ENCODE measurements at places on chromosomes 7 and 10.

- no peak for DNase-seq
Observed at GRCh38 chr10:115118346-115118745, 25.2 kb downstream of the ATRNL1 start.

DNA sequence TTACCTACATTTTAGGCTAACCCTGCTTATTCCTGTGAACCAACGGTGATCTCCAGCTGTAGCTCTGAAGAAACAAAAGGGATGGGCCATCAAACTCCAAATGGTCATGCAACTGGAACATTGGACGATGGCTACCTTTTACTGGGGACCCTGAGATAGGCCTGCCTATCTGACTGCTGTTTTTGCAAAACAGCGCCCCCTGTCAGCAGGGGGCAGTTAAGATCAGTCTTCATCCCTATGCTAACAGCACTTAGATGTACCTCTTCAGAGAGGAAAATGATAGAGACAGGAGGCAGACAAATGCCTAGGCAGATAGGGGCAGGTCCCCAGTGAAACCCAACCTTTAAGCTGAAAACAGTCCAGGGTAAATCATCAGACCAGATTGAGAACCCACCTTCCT lies 1085.4 kb upstream of the SORCS1 start:
- DNase-seq, result no peak

GRCh38 chr7:41706228-41706930 lies 3.5 kb upstream of the INHBA start:
- DNase-seq, result no peak

DNA sequence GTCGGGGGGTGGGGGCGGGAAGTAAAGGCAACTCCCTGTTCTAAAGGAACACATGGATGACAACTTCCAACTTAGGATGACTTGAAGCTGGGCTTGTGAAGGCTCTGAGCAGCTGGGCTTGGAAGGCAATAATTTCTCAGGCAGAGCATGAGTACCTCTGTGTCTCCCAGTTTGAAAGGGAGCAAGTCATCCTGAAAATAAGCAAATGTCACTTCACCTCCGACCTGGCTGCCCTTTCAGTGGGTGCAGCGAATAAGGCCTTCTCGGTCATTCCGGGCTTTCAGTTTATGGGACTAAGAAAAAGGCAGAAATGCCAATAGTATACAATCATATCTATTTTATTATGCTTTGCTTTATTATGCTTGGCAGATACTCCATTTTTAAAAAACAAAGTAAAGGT lies 15.3 kb upstream of the ADAMTS14 start:
- no peak for DNase-seq

DNA sequence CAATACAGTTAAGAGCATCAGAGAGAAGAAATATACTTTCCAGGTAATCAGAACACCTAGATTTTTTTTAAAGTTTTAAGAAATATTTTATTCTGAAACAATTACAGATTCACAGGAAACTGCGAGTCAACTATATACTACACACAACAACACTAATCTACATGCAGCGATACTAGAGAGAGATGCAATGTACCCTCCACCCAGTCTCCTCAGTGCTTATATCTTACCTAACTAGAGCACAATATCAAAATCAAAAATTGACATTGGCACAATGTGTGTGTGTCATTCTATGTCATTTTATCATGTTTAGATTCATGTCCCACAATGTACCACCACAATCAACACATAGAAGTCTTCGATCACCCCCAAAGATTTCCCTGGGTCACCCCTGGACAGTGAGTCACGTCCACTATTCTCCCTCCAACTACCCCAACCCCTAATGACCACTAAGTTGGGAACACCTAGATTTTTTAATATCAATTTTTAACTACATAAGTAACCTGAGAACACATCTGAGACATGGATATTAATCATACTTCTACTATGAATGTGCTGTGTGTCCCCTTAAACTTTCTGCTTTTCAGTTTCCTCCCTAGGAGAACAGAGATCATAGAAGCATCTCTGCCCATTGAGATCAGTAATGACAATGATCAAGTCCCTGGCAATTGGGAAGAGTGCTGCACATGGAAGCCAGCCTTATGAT lies 86.5 kb downstream of the GSAP start:
- no peak for DNase-seq

- no peak for DNase-seq
Observed at GRCh38 chr7:79091661-79092060, 361.8 kb downstream of the MAGI2 start.

GRCh38 chr10:8975535-8975934 lies 921.0 kb downstream of the GATA3 start:
- DNase-seq, result no peak

- no peak for DNase-seq
Observed at GRCh38 chr7:113799896-113800295, 118.9 kb downstream of the PPP1R3A start.

DNA sequence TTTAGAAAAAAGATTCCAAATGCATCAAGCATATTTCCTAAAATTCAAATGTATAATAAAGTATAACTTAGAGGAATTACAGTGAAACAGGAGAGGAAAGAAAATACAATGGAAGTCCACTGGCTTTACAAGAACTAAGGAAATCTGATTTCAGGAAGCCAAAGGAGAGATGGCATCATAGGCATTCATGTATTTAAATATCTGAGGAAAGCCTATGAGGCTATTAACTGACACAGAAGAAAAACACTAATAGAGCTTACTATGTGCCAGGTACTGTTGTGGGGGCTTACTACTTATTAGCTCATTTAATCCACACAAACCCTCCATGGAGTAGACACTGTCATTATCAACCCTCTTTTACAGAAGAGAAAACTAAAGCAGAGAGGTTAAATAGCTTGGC lies 92.2 kb downstream of the SRPK2 start:
- no peak for DNase-seq

- DNase-seq, result no peak
Observed at GRCh38 chr10:118725886-118726500, 28.8 kb downstream of the CACUL1 start.

DNA sequence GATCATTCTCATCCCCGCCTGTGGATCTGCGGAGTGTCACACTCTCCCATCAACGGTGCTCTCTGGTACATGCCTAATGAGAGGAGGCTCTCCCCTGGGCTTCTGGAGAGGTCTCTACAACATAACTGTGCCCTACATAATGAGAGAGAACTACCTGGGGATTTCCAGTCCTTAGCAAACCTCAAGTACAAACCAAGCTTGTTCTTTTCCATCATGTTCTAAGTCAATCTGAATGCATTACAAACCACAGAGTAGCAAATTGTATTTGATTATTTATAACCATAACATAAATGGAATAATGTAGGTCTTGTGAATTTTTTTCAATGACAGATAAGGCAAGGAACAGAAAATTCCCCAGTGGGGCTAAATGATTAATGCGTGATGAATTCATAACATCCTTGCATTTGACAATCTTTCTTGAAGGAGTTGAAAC lies 412.4 kb upstream of the NRP1 start:
- no peak for DNase-seq

DNA sequence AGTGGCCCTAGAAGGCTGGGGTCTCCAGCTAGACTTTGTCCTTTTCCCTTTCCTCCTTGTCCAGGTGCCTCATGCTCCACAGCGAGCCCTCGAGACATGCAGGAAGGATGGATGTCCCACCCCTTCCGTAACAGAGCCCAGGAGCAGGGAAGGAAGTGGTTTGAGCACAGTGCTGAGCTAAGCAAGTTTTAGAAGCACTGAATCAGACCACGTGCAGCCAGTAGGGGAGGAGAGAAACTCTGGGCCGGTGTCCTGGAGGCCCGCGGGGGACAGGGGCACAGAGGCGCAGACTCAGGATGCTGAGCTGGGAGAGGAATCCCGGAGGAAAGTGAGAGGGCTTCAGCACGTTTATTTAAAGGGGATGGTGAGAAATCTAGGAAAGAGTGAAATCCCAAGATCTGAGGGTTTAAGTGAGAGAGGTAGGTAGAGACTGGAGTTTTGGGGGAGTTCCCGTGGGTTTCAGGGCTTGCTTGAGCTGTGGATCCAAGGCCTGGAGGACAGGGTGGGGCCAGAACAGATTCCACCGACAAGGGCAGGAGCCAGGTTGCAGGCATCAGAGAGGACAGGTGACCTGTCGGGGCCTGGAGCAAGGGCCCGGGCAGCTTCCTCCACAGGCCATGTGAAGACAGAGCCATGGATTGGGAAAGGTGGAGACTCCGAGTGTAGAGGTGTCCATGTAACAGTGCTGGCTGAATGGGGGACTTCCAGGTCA lies 4.4 kb upstream of the IRF5 start:
- DNase-seq, result peak; percentile 38

DNA sequence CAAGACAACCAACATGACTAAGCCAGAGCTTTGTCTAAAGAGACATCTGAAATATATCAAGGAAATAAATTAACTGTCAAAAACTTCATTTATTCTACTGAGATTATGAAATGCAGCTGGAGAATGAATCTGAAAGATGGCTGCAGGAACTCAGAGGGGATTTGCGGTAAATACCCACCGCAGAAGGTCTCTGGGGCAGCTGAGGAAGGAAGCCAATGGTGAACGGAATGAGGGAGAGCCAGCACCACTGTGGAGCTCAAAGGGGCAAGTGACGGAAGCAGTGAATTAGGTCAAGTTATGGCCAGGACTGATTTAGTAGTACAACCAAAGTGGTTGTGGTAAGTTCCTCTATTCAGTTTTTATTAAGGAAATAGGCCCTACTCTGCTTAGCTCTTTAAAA lies 215.3 kb upstream of the GLI3 start:
- no peak for DNase-seq

- DNase-seq, result no peak
Observed at GRCh38 chr7:97480772-97481390, 251.0 kb upstream of the TAC1 start.

- DNase-seq, result no peak
Observed at GRCh38 chr10:131231965-131232541, 79.5 kb downstream of the TCERG1L start.

DNA sequence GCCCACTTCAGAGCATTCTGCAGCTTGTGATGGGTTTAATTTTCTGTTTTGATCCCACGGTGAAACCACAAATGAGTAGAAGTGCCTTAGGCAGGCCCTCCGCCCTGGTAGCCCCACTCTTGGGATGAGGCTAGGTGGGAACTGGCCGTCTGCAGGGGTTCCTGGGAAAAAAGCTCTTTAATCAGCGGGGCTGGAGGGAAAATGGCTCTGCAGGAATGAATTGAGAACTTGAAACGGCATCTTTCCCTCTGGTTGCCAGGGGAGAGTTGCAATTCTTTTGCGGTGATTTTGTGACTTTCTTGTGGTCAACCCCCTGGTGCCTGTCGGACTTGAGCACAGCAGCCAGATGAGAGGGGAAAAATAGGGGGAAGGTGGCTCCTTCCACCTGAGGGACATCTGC lies 32.7 kb downstream of the COL26A1 start:
- no peak for DNase-seq

GRCh38 chr7:20317413-20317812 lies 13.3 kb upstream of the ITGB8 start:
- no peak for DNase-seq

GRCh38 chr7:48307041-48307714 lies 135.9 kb downstream of the ABCA13 start:
- DNase-seq, result no peak

DNA sequence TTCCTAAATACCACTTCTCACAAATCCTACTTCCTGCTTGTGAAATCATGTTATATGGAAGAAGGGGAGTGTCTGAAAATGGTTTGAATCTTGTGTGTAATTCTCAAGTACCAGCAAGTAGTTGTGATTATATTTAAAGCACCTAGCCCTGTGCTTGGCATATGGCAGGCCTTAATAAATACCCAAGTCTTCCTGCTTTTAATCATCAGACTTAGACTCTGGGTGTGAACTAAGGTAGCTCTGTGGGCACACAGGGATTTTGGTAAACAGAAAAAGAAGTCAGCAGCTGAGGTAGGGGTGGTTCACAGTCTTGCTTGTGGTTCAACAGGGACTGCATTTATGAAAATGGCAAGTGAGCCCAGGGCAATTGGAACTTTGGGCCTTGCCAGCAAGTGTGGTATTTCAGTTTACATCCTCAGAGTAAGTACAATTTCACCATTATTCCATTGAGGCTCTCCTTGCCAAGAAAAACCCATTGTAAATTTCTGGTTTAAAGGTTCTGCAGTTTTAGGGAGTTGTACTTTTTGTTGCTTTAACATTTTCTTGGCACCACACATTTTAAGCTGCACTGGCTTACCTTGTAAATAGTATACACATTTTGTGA lies 215.5 kb downstream of the AUTS2 start:
- no peak for DNase-seq

DNA sequence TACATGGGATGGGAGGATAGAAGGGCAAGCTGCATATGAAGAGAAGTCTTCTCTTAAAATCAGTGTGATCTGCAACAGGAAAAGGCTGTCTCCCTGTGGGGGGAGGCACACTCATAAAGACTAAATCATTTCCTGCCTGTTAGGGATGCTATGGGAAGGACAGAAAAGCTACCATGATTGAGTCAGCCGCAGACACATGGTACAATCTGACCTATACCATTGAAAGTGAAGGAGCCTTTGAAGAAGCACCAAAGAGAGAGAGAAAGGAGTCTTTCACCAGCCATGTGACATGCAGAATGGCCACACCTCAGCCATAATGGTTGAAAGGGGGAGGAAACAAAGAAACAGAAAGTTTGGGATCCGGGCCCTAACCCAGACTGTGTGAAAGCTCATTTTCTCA lies 29.1 kb downstream of the NUDCD3 start:
- no peak for DNase-seq

DNA sequence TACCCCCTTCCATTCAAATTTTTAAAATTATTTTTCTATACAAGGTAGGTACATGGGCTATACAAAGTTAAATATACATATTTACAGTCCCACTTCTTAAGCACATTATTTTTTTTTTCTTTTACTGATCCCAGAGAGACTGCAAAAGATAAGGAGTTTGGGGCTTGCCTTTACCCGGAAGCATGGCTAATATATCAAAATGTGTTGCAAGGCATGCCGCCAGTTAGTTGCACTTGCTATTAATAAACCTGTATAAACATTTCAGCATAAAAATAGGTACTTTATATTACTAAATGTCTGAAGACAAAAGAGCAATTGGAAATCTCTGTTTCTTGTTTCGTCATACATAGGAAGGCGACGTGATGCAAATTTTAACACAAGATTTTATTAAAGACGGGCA lies 21.5 kb upstream of the PDLIM1 start:
- no peak for DNase-seq

GRCh38 chr7:29270594-29271318 lies 76.2 kb downstream of the CHN2 start:
- DNase-seq, result no peak

All from effector memory CD4-positive, alpha-beta T cell (primary cell).